ENCODE measurements at places on chromosomes 11 and 22.

- DNase-seq, result no peak
These were observed 1.5 kb downstream of the DGAT2 start for GRCh38 chr11:75770102-75770501.

GRCh38 chr11:37322333-37323194 is 724.5 kb upstream of the RAG2 start:
- DNase-seq, result no peak

GRCh38 chr11:64864473-64865285 is 13.7 kb downstream of the EHD1 start:
- DNase-seq, result no peak

DNA sequence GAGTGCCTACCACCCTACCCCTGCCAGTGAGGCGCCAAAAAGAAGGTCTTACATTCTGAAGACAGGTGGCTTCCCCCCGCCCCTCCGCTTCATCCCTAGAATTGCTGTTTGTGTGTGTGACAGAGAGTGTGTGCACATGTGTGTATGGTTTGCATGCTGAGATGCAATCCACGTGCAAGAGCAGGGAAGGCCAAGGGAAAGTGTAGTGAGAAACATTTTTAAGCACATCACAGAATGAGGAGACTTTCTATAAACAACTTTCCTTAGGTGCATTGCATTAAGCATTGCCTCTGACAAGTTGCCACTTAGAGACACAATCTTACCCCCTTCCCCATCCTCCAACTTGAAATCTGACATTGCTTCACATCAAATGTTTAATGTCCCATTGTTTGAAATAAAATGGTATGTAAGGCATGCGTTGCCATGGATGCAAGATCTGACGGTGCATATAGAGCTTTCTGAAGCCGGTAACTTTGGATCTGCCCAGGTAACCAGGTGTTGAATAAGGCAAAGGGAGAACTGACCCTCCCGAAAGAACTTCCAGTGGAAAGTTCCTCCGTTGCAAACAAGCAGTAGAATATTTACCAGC is 21.4 kb downstream of the FJX1 start:
- DNase-seq, result no peak

- DNase-seq, result no peak
These were observed 5.8 kb downstream of the A4GALT start for GRCh38 chr22:42714768-42715390.

DNA sequence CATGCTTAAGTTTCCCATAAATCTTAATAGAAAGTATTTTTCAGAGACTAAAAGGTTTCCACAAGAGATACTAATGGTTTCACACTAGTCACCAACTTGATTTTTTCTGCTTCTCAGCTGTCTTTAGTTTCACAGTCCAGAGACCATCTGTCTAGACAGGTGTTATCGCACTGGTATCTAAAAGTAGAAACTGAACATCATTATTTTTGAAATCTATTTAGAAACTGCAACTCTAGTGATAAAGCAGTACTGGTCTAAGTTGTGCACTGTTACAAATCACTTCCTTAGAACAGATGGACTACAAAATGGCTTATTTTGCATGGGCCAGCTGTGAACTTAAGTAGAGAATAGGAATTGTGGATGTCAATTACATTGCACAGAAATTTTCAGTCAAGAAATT is 78.0 kb downstream of the CNTN5 start:
- DNase-seq, result no peak
